ENCODE measurements at places on chromosomes 6 and 20.

DNA sequence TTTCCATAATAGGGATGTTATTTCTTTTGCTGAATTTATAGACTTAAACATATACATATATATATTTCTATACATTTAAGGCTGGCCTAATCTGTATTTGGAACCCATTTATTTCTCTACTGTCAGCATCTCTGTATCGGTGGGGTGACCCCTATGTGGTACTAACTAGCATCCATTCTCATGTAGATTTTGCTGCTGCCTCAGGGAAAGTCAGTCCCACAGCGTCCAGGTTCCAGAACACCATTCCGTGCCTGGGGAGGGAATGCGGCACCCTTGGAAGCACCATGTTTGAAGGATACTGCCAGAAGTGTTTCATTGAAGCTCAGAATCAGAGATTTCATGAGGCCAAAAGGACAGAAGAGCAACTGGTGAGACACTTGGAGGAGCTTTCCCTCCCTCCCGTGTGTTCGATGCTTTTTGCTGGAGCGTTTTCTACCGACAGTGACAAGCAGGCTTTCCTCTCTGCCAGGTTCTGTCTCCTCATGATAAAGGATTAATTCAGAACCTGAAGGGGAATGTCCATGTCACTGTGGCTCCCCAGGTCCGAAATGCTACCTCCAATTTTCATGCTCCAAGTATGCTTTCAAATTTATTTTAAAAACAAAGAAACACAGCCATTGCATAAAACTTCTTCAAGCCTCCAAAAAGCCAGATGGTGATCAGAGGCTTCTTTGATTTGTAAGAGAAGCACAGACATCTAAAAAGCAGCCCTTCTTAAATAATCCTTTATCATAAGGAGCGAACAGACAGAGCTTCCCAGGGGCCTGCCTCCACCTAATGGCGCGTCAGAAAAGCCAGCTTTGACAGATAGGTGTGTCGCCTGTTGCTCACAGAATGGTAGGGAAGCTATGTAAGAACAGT, 13.1 kb downstream of the TNFAIP3 start:
- no peak for DNase-seq

DNA sequence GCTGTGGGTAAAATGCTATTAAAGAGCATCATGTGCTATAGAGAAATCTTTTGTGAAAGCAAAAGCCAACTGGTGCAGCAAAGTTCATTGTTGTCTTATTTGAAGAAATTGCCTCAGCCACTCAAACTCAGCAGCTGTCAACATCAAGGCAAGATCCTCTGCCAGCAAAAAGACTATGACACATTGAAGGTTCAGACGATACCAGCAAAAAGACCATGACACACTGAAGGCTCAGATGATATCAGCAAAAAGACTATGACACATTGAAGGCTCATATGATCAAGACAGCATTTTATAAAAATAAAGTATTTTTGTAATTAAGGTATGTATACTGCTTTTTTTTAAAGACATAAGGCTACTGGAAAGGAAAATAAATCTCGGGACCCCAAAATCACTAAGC, 118.4 kb upstream of the RUNX2 start:
- DNase-seq = no peak

GRCh38 chr20:62064770-62065673, 659 bp downstream of the TAF4 start:
- no peak for DNase-seq

DNA sequence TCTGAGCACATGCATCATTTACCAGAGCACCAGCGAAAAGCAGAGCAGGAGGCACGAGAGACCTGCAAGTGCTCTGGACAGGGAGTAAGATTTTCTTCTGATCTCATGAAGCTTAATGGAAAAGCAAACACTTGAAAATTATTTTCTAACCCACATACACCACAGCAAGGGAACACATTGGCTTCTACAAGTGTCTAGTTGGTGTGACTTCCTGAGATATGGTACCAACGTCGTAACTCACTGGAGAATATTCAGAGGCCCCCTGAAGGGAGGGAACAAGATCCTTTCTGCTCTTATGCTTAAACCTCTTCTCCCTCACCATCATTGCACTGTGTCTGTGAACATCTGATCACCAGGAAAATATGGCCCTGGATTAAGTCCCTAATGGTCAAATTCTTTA, 48.6 kb downstream of the PSMB1 start:
- DNase-seq = no peak

GRCh38 chr6:130760006-130760405, 67.2 kb upstream of the SMLR1 start:
- no peak for DNase-seq

- no peak for DNase-seq
Measured at GRCh38 chr6:41427642-41428335, 92.4 kb downstream of the NCR2 start.

- DNase-seq = no peak
Measured at GRCh38 chr6:7529141-7529540, 12.3 kb upstream of the DSP start.

- no peak for DNase-seq
Measured at GRCh38 chr20:37387519-37388269, 41.8 kb downstream of the SRC start.

GRCh38 chr20:7911586-7912330, 28.5 kb downstream of the HAO1 start:
- DNase-seq = no peak

DNA sequence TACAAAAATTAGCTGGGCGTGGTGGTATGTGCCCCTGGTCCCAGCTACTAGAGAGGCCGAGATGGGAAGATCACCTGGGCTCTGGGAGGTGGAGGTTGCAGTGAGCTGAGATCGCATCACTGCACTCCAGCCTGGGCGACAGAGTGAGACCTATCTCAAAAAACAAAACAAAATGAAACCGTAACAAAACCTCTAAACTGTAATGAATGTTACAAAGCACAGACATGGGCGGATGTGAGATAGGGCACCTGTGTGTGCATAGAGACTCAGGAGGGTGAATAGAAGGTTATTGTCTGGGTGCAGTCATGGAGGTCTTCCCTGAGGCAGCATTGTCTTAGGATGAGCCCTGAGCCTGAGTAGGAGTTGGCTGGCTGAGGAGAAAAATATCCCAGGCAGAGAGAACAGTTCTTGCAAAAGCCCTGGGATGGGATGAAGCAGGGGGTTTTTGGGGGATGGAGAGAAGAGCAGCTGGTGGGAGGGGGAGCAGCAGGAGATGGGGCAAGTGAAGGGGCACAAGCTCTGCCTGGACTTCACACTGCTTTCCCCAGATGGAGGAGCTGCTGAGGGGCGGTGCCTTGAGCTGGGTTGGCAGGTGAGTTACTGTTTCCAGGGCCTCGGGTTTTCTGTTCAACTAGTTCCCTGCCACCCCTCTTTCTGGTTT, 5.2 kb downstream of the BCAS4 start:
- no peak for DNase-seq

GRCh38 chr6:143755301-143755744, 77.6 kb downstream of the PHACTR2 start:
- DNase-seq = no peak

DNA sequence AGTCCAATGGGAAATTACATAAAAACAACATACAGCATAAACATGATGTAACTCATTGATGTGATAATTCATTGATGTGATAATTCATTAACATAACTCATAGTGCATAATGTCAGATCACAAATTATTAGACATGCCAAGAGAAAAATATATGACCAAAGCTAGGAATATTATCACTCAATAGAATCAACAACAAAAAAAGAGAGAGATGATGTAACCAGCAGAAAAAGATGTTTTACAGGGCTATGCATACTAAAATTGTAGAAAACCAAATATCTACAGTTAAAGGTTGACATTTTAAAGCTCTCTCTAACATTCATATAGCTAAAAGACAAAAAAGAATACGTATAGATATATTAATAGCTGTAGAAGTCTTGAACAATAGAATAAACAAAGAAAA, 1067.2 kb upstream of the ADGRB3 start:
- DNase-seq = no peak

DNA sequence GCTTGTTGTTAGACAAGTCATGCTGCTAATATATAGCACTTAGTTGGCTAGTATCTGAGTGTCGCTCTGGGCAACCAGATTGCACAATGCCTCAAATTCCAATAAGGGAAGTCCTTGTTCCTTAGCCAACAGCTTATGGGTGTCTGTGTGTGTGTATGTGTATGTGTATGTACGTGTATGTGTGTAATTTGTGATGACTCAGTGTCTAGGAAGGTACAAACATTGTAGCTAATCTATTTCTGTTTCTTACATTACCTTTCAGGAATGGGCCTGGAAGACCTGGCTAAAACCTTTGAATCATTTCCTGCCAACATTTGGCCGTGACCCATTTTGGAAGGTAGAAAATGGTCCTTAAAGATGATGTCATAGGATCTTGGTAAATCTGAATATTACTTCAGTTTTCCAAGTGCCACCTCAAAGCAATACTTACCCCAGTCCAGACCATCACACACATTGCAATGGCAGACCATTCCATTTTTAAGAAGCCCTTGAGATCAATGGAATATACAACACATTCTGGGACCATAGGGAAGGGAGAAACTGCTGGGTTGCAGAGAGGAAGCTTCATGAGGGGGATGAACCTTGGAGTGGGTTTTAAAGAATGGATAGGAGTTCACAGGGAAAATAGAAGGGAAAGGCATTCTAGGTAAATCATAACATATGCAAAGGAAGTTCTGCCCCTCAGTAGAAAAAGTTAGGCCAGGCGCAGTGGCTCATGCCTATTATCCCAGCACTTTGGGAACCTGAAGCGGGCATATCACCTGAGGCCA, 25.1 kb downstream of the NEDD9 start:
- DNase-seq = no peak

DNA sequence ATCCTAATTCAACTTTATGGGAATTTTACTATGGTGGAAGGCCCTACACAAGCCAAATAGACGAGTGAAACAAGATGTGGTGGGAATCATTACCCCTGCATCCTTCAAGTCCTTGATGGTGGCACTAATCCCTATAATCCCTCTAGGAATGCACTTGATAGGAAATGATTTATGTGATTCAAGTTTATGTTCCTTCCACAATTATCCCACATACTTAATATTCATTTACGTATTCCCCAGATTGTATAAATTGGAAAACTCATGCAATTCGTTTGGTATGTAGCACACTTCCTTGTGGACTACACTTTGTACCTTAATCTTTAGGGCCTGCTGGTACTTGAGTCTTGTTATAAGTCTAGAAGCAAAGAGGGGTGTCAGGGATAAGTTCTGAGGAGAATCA, 40.8 kb downstream of the PKIB start:
- no peak for DNase-seq
